Activated T-helper 1 cell treated with anti-CD3 and anti-CD28 coated beads, Interleukin-2, amount 50 U/mL, for 16 hours (primary cell): ENCODE measurements at places on chromosomes 13 and 19.

- DNase-seq, result no peak
These were observed 9.0 kb upstream of the TEX26 start for GRCh38 chr13:30923418-30923817.

DNA sequence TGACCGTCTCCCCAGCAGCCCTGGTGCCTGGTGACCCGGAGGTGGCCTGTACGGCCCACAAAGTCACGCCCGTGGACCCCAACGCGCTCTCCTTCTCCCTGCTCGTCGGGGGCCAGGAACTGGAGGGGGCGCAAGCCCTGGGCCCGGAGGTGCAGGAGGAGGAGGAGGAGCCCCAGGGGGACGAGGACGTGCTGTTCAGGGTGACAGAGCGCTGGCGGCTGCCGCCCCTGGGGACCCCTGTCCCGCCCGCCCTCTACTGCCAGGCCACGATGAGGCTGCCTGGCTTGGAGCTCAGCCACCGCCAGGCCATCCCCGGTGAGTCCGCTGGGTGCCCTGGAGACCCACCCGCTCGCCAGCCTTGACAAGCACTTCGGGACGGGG lies 2.2 kb downstream of the MADCAM1 start:
- DNase-seq, result no peak

DNA sequence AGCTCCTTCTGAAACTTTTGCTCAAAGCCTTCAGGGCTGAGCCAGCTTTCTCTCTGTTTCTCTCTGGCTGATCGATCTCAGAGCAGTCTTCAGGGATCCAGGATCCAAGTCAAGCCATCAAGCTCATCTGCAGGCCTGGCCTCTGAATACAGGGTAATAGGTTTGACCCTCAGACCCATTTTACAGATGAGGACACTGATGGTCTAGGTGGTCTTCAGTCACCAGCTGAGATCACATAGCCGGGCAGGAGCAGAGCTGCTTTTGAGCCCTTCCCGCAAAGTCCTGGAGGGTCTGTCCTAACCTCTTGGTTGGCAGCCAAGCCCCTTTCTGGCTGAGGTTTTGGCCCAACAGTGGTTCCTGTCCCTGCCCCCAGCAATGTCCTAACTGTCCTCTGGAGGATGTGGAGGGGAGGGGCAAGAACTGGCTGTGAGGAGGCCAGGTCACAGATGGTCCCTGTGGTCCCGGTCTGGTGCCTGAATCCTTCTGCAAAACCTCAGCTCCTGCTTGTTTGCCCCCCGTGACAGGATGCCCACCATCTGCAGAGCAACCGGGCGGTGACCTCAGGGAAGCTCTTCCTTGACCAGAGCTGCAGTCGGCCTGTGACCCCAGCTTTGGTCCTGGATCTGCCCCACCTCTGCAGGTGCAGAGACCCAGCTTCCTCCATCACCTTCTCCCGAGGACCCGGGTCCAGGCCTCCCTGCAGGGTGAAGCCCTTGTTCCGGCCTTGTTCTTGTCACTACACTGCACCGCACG lies 5.8 kb upstream of the PEAK3 start:
- DNase-seq, result no peak

DNA sequence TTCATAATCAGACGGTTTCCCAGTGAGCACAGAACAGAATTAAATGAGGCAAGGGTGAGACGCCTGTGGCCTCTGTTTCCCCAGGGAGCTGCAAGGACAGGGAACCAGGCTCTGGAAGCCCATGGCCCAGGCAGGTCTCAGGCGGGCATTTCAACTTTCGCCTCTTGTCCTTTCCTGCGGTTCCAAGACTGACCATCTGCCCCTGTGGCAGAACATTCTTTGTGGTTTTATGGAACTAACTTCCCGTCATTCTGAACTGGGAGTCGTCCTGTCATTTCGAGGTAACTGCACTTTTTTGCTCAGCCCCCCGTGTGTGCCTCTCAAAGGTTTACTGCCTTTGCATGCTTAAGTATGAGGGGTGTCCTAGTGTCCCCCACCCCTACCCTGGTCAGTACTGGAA lies 70.9 kb downstream of the KL start:
- DNase-seq, result no peak

- DNase-seq, result no peak
These were observed 67.1 kb downstream of the MLLT1 start for GRCh38 chr19:6212403-6213265.

GRCh38 chr13:45875951-45876350 lies 24.4 kb upstream of the SIAH3 start:
- no peak for DNase-seq

- DNase-seq, result no peak
These were observed 8.9 kb downstream of the PODNL1 start for GRCh38 chr19:13929340-13929739.

GRCh38 chr13:23901365-23901764 lies 4.1 kb upstream of the C1QTNF9B start:
- no peak for DNase-seq

- DNase-seq, result no peak
These were observed 3.0 kb downstream of the ZNF577 start for GRCh38 chr19:51884713-51885112.

GRCh38 chr13:108629988-108630387 lies 577 bp downstream of the MYO16 start:
- no peak for DNase-seq

DNA sequence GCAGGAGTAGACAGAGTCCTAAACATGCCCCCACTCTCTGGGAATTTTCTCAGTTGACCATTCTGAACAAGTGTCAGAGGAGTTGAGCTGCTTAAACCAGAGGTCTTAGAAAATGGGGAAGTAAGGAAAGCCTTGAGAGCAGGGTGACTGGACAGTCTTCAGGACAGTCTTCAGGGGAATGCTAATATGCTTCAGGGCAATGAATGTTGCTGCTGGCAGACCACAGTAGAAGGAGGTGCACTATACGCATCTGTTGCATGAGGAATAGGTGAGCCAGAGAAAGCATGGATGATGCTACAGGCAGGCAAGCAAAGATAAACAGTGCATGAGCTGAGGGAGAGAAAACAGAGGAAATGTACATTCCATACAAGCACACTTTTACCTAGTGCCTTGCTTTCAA lies 196.6 kb upstream of the GPR12 start:
- DNase-seq, result no peak

GRCh38 chr19:28715157-28715556 lies 497.8 kb downstream of the UQCRFS1 start:
- no peak for DNase-seq

GRCh38 chr19:6682607-6683128 lies 12.7 kb upstream of the TNFSF14 start:
- no peak for DNase-seq

DNA sequence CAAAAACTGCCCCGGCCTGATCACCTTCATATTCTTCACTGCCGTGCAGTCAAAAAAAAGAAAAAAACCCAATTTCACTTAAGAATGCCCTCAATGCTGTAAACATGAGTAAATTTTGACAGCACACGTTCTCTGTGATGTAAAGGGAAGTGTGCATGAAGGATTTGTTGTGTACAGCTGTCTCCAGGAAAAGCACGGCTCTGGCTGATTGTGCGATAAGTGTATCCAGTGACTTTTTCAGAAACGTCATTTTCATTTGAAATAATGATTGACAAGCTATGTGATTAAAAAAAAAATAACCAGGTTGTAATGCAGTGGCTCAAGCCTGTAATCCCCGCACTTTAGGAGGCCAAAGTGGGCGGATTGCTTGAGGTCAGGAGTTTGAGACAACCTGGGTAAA lies 39.6 kb downstream of the ANKRD10 start:
- no peak for DNase-seq

DNA sequence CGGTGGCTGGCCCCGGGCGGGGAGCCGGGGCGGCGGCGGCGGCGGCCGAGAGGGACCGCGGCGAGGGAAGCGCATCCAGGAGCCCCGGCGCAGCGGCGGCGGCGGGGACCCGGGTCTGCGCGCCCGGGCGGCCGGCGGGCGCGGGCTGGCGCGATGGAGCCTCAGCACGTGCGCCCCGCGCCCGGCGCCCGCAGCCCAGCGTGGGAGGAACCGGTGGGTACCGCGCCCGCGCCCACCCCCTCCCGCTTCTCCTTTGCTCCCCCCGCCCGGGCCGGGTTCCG lies 7.8 kb upstream of the DGKH start:
- no peak for DNase-seq

GRCh38 chr19:35843676-35844481 lies 8.4 kb downstream of the NPHS1 start:
- no peak for DNase-seq

DNA sequence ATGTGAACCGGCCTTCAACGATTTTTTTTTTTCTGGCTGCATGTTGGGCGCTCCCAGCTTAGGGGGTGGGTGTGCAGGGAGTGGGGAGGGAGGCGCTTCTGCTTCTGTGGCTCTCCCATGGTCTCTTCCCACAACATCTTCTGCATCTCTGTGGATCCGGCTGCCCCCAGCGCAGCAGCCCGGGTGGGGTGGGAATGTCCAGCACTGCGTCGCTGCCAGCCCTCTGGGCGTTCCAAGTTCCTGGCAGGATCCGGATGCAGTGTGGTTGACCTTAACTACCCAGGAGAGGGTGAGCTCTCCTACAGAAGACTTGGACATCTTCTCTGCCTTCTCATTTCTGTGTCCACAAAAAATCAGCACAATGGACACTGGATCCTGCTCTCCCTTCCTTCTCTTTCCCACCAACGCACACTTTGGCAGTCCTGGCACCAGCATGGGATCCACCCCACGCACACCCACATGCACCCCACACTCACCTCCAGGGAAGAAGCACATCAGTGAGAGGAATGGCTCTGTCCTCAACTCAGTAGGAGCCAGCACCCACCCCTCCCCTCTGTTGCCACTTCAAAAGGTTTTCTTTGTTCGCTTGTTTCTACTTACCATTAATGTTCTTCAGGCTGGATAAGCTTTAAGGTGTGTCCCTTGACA lies 177.3 kb downstream of the COL4A1 start:
- DNase-seq, result no peak

DNA sequence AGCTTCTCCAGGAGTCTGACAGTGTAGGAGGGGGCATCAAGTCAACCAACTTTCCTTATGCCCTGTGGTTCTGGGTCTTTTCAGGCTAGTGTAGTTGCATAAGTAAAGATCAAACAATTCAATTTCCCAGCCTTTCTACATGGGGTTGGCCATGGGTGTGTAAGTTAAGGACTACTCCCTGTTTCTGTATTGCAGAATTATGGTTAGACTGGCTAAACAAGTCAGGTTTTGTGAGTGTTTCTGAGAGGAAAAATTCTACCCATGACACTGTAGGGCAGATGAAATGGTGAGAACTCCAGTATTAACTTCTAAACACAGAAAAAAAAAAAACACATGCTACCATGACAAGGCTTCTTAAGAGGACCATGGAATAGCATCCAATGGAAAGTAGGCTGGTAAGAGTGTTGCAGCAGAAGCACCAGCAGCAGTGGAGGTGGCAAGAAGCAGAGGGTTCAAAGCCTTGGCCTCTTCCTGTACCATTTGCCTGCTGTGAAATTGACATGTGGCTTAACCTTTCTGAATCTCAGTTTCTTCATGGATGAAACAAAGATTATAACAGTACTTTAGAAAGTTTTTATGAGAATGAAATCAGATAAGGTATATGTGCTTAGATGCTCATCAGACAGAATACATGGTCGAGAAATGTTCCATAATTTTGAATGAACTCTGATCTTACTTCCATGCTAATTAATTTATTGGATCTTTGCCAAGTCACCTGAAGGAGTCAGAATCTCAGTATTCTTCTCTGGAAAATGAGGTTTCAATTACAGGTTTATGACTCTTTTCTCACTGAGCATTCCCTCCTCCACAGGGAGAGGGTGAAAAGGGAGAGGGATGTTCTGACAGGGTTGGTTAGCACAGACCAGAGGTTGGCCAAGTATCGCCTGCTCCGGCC lies 11.4 kb upstream of the SCEL start:
- no peak for DNase-seq

DNA sequence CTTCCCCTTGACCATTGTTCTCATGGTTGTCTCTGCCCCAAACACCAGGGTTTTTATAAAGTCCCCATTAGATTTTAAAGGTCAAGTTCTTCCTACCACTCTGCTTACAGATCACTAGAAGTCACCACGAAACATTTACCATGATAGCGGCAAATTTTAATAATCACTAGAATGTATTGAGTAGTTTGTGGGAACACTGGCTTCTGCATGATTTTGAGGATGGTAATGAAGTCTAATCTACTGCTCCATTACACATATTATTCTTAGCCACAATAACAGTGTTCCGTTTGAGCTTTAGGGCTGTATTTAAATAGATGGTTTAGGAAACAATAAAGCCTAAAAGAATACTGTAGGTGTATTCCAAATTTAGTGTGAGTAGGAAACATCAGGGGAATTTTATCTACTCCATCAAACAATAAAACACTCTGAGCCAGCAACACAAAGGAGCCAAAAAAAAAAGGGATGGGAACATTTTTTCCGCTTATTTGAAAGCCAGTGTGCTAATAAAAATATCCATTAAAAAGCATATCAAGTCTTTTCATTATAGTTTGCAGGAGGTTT lies 49.7 kb downstream of the KLF12 start:
- DNase-seq, result no peak

- DNase-seq, result no peak
These were observed 41.0 kb downstream of the HS6ST3 start for GRCh38 chr13:96130818-96131340.

DNA sequence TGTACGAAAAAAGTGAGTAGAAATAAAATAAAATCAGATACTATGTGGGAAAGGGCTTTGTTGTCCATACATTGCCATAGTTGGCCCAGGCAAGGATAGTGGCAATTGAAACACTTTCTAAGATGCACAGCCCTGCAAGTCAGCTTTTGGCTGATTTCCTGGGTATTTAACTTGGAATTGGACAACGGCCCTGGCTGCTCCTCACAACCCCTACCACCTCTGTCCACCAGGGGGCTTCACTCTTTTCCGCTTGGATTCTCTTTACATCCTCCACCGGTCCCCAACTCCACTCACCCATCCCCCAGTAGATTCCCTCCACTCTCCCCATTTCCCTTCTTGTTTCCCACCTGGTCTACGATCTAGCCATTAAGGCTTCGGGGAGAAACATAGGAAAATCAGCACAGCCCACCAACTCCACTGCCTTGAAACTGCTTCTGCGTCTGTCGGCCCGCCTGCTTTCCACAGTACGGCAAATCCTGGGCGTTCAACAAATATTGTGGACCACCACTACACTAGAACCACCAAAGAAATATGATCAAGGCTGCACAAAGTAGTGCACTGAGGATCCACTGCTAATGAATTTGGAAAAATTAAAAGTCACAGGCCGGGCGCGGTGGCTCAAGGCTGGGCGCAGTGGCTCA lies 48.6 kb upstream of the GTF3A start:
- peak; percentile 19 for DNase-seq

- no peak for DNase-seq
These were observed 1.8 kb upstream of the ANGPTL4 start for GRCh38 chr19:8361921-8362793.

DNA sequence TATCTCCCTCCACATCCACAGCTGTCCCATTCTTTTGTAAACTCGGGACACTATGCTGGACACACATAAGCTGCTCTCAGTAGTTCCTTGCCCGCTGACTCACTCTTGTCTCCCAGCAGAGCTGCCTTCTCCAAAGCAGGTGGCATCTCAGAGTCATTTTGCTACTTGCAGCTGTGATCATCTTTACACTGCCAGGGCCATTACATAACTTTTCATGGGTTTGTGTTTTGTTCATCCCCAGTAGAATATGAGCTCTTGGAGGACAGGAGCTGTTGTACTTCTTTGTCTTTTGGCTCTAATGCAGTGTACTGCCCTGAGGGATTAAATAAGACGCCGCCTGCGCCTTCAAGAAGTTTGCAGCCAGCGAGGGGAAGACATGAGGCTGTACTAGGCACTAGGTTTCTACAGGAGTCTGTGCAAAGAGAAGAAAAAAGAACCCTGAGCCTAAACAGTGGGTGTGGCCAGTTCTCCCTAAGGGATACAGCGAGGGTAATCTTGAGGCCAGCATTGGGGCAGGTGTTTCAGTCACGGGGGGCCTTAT lies 40.8 kb upstream of the GPR183 start:
- no peak for DNase-seq

GRCh38 chr13:84413016-84413415 lies 530.7 kb upstream of the SLITRK1 start:
- no peak for DNase-seq

GRCh38 chr13:102911336-102911735 lies 65.5 kb downstream of the ERCC5 start:
- no peak for DNase-seq
